HCT116 (cell line): ENCODE measurements at places on chromosomes 7 and 10.

DNA sequence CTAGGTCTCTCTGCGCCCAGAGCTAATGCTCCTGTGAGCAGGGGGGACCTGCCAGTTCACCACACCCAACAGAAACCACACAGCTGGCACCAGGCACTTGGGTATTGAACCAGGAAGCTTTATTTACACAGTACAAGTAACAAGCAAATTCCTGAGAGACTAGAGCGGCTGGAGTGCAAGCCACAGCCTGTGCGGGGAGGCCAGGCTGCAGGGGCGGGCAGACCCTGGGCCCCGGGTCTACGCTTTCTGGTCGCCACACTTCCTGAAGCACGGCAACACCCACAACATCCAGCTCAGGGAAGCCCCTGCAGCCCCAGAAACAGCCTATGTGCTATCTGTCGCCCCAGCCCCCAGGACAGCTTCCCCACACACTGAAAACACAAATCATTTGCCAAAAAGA is 125.0 kb downstream of the FAM53B start:
- no peak for DNase-seq

DNA sequence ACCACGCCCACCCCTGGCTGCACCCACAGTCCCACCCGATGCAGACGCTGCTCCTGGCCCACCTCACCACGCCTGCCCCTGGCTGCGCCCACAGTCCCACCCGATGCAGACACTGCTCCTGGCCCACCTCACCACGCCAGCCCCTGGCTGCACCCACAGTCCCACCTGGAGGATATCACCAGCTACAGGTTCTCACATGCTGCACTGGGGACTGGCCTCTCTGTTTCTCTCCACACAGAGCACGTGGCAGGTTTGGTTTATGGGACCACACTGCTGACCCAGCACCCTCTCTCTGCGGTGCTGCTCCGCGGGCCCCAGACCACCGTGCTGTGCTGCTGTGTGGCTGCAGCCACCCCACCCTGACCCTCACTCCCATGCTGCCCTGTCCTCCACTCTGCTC is 120.9 kb downstream of the VIPR2 start:
- DNase-seq: no peak

DNA sequence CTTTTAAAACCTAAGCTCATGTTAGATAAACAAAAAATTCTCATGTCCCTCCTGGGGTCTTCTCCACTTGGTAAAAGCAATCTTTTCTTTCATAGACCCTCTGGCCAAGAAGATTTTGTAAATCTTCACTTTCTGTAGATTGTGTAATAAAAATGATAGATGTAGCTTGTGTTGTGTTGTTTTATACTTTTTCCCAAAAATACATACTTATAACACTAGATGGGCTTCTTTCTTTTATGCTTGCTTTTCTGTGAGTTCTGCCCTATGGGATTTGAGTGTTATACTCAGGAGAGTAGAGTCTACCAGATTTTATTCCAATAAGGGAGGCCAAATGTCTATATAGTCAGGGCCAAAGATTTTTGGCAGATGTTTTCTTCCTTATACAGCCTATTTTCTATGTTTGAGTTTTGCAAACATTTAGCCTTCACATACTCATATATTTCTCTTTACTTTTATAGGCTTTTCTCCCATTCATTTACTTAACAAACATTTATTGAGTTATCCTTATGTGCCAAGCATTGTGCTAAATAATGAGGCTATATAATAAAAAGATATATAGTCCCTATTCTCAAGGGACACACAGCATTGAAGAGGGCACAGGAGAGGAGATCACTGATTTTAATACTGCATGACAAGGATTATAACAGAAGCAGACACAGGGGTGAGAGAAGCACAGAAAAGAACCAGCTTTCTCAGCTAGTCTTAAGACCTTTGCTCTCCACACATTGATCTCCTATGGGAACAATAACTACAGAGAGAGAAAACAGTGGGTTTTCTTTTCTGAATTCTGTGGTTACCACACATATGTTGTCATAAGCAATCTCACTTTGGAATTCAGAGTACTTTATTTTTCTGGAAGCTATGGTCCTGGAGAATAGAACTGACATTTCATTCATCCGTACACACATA is 58.0 kb upstream of the PNLIP start:
- DNase-seq: no peak

DNA sequence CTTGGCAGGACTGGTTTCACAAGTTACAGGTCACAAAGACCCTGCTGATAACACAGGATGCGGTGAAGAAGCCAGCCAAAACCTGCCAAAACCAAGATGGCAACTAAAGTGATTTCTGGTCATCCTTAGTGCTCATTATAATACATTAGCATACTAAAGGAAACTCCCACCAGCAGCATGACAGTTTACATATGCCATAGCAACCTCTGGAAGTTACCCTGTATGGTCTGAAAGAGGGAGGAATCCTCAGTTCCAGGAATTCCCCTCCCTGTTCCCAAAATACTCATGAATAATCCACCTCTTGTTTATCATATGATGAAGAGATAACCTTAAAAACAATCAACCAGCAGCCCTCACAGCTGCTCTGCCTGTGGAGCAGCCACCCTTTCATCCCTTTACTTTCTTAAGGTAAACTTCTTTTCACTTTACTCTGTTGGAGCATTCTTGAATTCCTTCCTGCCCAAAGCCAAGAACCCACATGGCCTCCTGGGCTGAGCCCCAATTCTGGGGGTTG is 21.9 kb downstream of the DPY19L1 start:
- no peak for DNase-seq

DNA sequence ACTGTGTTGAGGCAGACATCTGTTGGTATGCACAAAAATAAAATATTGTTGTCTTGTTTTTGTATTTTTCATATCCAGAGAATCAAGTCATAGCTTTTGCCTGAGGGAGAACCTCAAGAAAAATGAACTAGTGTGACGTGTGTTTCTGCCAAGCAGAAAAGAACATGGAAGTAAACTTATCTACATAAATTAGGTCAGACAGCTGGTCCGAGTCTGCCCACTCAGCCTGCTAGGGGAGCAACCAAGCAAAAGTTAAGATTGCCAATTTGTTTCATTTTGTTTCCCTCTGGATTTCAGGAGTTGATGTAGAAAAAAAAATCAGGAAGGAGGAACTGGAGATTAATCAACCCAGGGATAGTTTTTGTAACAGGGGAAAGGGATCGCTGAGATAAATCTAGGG is 572.4 kb upstream of the LRRTM3 start:
- no peak for DNase-seq

DNA sequence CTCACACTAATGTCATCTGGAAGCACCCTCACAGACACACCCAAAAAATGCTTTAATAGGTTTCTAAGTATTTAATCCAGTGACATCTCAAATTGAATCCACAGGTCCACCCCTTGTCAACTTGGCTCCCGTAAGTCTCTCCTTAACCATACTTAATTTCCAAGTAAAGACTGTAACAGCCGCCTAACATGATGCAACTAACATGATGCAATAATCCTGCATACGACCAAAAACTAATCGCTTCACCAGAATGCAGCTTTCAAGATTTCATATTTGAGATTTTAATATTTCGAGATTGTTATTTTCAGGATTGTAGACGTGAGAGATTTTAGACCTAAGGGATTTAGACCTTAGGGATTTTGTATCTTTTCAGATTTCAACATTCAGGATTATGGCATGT is 3.7 kb upstream of the HDAC9 start:
- DNase-seq: no peak

GRCh38 chr10:75469006-75469616 is 37.7 kb downstream of the LRMDA start:
- no peak for DNase-seq

DNA sequence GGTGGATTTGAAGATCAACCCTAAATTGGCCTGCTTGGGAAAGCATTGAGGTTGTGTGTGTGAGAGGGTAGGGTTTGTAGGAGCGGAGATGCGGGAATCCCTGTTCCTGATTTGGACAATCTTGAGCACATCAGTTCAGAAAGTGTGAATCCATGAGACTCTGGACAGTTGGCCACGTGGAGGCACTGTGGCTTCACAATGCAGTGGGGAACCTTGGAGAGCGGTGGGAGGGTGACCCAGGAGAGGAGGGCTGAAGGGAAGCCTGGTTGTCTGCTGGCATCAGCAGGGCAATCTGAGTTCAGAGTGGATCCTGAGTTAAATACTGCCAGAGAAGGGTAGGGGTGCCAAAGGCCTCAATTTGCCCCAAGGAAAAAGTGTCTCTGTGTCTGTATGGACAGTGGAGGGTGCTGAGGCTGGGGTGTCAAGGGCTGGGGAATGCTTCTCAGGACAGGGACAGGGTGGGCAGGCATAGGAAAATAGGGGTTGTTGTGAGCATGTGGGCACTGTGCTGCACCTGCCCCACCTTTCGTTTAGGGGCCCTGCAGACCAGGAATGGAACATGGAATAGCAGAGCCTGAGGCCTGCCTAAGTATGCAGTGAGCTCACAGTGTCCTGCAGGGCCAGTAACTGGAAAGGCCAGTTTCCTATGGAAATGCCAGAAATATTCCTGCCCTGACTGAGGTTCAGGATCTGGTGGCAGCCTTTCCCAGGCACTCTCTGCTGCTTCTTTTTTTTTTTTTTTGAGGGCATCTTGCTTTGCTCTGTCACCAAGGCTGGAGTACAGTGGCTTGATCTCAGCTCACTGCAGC is 162.9 kb upstream of the PRSS58 start:
- peak; percentile 8 for DNase-seq

GRCh38 chr7:81308643-81309322 is 389.9 kb upstream of the SEMA3C start:
- no peak for DNase-seq

- DNase-seq: no peak
These were observed 966.8 kb downstream of the LRMDA start for GRCh38 chr10:76398043-76398710.

DNA sequence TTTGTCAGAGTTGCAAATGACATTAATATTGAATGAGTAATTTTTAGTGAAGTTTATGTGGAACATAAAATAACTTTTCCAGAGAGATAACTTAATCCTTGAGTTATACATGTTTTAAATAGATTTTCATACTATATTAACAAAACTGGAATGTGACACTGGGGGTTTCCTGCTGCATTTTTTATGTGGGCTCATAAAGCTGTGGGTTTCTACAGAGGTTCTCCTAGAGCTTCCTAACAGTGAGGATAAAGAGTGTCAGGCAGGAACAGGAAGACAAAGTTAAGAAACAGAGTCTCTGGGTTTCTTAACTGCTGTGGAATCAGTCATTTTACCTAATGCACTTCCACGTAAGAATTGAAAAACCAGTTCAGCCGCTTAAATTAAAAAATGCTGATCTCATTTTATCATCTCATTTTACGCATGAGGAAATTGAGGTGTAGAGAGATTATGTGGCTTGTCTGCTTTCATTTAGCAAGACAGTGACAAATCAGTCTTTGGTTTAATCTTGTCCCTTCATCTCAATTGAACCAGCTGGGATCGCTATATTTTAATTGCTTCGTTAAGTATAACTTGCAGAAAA is 5.0 kb downstream of the CD36 start:
- DNase-seq: no peak

- DNase-seq: no peak
These were observed 14.3 kb downstream of the CPED1 start for GRCh38 chr7:121002757-121003200.

GRCh38 chr10:113273181-113274163 is 279.4 kb upstream of the HABP2 start:
- DNase-seq: no peak

GRCh38 chr7:32602470-32602869 is 107.2 kb downstream of the AVL9 start:
- no peak for DNase-seq

- no peak for DNase-seq
These were observed 73.8 kb downstream of the SHOC2 start for GRCh38 chr10:110993024-110993693.

DNA sequence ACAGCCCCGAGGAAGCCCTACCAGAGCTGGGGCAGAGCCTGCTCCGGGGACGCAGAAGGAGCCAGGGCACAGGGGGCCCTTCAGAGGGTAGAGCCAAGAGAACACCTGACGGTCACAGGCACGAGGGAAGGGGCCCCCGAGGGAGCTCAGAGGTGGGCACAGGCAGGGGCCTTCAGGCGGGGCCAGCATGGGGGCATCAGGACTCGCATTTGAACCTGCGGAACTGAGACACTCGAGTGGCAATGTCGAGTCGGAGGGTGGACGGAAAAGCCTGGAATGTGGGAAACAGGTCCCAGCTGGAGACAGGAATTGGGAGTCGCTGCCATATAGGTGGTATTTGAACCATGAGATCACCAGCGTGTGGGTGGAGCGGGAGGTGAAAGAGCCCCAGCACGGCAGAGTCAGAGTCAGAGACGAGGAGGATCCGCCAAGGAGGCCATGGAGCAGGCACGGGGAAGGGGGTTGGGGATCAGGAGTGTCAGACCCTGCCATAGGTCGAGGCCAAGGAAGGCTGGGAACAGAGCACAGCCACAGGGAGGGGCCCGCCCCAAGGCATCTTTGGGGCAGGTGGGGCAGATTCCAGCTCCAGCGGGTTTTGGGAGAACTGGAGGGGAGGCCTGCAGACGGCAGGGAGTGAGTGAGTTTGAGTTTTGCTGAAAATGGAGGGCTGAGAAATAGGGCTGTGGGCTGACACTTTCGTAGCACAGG is 13.8 kb downstream of the STK32C start:
- no peak for DNase-seq

GRCh38 chr7:116994611-116995010 is 41.3 kb downstream of the ST7 start:
- DNase-seq: no peak

DNA sequence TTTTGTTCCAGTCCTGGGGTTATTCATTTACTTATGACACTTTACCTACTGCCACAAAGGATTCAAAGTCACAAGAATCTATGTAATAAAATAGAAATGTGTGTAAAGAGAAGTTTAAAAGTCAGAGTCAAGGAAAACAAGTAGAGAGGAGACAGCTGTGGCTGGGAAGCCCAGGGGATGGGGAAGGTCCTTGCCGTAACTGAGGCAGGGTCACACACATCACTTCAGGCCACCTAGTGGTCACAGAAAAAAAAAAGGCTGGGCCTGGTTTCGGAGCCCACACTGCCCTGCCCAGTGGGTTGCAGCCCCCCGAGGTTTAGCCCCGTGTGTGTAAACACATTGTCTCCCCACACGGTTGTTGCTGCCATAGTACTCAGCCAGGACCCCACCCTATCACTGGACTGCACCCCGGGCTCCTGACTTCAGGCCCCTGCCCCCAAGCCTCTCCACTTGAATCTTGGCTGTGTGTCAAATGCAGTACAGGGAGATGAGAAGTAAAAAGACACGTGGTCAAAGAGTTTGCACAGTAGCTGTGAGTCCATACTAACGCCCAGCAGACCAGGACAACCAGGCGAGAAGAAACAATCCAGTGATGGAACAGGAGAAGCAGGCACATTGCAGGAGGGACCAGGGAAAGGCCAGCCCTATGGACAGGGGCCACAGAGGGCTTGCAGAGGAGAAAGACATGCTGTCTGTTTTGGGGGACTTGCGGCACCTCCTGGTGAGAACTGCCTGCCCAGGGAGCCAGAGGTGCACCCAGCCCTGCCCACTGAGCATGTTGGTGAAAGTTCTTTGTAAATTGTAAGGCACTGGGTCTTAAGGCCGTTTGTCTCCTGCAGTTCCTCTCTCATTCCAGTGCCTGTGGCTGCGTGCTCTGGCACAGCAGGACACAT is 91.4 kb upstream of the MACROH2A2 start:
- DNase-seq: no peak
